ENCODE measurements at places on chromosomes 4 and X. TPM values are rescaled to one million over a fixed set of nuclear protein-coding genes. Genes with fewer than 3 reads are reported as not detected.

GRCh38 chrX:47226071-47226470 is 6.7 kb upstream of the USP11 start:
- peaks cover 30% of the 10 kb centered on the region for H3K36me3 ChIP-seq
- no peak overlapping the region for H3K4me3 ChIP-seq
- H3K27ac ChIP-seq = no peak overlapping the region
- H3K4me1 ChIP-seq = no peaks in the 10 kb centered on the region
- DNase-seq = no peak
- no peaks in the 10 kb centered on the region for H3K27me3 ChIP-seq

GRCh38 chrX:36214924-36215323 is 295.4 kb downstream of the CFAP47 start:
- DNase-seq = no peak
- H3K4me1 ChIP-seq = no peaks in the 10 kb centered on the region
- no peaks in the 10 kb centered on the region for H3K36me3 ChIP-seq
- H3K27ac ChIP-seq = no peak overlapping the region

DNA sequence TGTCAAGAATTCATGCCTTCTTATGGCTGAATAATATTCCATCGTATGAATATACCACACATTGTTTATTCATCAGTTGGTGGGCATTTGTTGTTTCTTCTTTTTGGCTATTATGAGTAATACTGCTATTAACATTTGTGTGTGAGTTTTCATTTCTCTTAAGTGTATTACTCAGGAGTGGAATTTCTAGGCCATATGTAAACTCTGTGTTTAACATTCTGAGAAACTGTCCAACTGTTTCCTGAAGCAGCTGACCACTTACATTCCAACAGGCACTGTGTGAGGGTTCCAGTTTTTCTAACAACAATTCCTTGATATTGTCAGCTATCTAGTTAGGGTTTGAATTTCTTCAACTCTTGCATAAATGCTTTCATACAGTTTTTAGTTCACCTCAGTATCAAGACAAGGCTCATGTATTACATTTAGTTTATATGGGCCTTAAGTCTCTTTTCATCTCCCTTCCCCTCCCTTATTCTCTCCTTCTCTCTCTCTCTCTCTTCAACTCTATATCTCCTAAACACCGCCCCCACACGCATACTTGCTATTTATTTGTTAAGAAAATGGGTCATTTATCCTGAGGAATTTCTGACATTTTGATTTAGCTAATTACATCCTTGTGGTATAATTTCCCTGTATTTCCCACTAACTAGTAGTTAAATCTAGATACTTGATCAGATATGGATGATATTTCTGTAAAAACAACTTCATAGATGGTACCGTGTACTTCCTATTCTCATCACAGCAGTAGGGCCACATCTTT is 77.4 kb downstream of the WDR19 start:
- no peaks in the 10 kb centered on the region for H3K4me1 ChIP-seq
- no peak overlapping the region for H3K27ac ChIP-seq
- H3K27me3 ChIP-seq = no peaks in the 10 kb centered on the region
- no peak overlapping the region for H3K4me3 ChIP-seq
- no peak for DNase-seq
- no peaks in the 10 kb centered on the region for H3K36me3 ChIP-seq

GRCh38 chrX:10110984-10111363 is 45.8 kb upstream of the CLCN4 start:
- H3K27ac ChIP-seq = peak overlapping the region; percentile 87
- peak overlapping the region; percentile 18 for H3K4me3 ChIP-seq

DNA sequence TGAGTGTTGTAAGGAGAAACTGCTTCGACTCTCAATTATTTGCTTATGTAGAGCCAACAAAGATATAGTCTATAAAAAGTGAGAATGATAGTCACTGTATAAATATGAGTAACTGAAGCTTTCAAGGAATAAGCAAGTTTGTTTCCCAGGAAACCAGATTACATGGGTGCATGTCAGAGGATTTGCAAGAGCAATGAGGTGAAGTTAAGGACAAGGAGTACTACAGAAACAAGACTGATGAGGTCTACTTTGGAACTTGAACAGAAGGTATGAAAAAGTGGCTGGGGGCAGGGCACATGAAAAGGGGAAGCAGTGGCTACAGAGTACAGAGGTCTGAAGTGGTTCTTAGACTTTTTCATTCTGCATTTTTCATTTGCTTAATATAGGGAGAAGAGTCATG is 321.0 kb upstream of the CXXC4 start:
- H3K27ac ChIP-seq = no peak overlapping the region
- H3K4me1 ChIP-seq = peaks cover 7% of the 10 kb centered on the region
- H3K4me3 ChIP-seq = no peak overlapping the region

GRCh38 chr4:156781852-156782251 is 189.7 kb downstream of the PDGFC start:
- H3K4me3 ChIP-seq = no peak overlapping the region
- H3K4me1 ChIP-seq = no peaks in the 10 kb centered on the region
- H3K27me3 ChIP-seq = no peaks in the 10 kb centered on the region
- H3K27ac ChIP-seq = no peak overlapping the region
- H3K36me3 ChIP-seq = no peaks in the 10 kb centered on the region
- no peak for DNase-seq

The MGAT4D gene
- not detected for total RNA-seq

- H3K27ac ChIP-seq = peak overlapping the region; percentile 94
- DNase-seq = peak; percentile 98
- no peak overlapping the region for H3K4me3 ChIP-seq
These were observed 19.3 kb downstream of the JAKMIP1 start for GRCh38 chr4:6180841-6181631.
